ENCODE measurements at places on chromosomes 3 and 15. TPM values are rescaled to one million over a fixed set of nuclear protein-coding genes. Genes with fewer than 3 reads are reported as not detected.

DNA sequence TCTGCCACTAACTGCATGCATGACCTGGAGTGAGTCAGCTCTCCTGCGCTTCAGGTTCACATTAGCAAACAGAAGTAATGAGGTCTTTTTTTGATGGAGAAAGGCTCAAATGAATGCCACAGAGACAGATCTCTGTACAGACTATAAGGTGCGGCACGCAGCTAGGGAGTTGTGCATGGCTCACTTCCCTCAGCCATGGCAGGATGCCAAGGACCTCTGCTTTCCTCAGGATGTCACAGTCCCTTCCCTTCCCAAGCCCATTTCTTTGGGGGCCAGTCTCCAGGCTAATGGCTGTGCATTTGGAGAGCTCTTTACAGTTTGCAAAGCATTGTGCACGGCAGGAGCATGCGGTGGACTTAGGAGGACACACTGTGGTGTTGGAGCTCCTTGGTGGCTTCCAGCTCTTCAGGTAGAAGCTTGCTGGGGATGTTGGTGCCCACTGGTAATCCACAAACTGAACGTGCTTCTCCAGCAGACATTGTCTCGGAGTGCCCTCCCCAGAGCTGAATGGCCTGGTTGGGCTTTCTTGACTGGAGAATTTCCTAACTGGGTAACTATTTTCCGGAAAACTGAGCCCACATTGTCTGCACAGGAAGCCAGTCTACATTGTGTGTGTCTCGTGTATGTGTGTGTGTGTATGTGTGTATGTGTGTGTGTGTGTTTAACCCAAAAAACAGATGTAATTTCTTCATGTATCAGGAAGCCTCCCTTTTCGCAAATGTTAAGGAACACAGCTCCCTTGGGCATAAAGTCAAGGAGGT, 172.5 kb upstream of the TLE3 start:
- DNase-seq, result no peak
- no peaks in the 10 kb centered on the region for H3K36me3 ChIP-seq
- H3K27me3 ChIP-seq, result peaks cover 31% of the 10 kb centered on the region
- no peak overlapping the region for H3K27ac ChIP-seq

DNA sequence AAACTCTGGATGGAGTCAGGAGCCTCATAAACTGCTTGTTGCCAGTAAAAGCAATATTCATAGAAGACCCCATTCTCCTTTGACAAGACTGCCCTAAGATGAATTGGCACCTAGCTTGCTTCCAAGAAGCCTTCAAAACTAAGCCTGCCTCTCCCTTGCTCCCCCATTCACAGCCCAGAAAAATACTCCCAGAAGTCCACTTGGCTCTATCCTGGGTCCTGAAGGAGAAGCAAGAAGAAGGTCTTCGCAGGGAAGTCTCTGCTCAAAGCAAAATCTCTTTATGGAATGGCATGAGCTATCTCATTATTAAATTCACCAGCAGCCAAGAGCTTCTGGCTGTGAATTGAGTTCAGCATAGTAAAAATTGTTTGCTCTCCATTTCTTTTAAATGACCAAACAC, 230.2 kb upstream of the ARRDC4 start:
- H3K4me1 ChIP-seq, result no peaks in the 10 kb centered on the region
- H3K27ac ChIP-seq, result no peak overlapping the region
- no peaks in the 10 kb centered on the region for H3K36me3 ChIP-seq
- H3K4me3 ChIP-seq, result no peak overlapping the region
- no peak for DNase-seq

SLC22A14 gene
- not detected for total RNA-seq

DNA sequence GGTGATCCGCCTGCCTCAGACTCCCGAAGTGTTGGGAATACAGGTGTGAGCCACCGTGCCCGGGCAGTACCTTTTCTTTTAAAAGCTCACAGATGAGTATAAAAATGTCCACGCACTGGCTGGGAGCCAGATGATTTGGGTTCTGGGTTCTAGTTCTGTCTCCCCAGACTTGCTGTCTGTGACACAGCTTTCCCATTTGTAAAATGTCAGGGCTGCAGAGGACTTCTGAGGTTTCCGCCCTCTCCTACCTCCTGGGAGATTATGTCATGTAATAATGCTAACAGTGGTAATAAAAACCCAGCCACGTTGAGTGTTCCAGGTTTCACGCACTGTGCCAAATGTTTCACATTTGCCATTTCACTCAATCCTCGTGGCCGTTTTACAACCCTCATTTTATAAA, 1.3 kb upstream of the PPP4R2 start:
- H3K27me3 ChIP-seq, result no peaks in the 10 kb centered on the region
- peaks cover 25% of the 10 kb centered on the region for H3K36me3 ChIP-seq
- no peak overlapping the region for H3K4me3 ChIP-seq

- no peak for DNase-seq
- H3K27me3 ChIP-seq, result no peaks in the 10 kb centered on the region
- no peaks in the 10 kb centered on the region for H3K36me3 ChIP-seq
- H3K4me1 ChIP-seq, result peaks cover 16% of the 10 kb centered on the region
- H3K4me3 ChIP-seq, result no peak overlapping the region
- H3K27ac ChIP-seq, result no peak overlapping the region
These were observed 47.1 kb downstream of the FLNB start for GRCh38 chr3:58055314-58055713.

DNAH12 gene
- total RNA-seq, result 0.05 TPM

DNA sequence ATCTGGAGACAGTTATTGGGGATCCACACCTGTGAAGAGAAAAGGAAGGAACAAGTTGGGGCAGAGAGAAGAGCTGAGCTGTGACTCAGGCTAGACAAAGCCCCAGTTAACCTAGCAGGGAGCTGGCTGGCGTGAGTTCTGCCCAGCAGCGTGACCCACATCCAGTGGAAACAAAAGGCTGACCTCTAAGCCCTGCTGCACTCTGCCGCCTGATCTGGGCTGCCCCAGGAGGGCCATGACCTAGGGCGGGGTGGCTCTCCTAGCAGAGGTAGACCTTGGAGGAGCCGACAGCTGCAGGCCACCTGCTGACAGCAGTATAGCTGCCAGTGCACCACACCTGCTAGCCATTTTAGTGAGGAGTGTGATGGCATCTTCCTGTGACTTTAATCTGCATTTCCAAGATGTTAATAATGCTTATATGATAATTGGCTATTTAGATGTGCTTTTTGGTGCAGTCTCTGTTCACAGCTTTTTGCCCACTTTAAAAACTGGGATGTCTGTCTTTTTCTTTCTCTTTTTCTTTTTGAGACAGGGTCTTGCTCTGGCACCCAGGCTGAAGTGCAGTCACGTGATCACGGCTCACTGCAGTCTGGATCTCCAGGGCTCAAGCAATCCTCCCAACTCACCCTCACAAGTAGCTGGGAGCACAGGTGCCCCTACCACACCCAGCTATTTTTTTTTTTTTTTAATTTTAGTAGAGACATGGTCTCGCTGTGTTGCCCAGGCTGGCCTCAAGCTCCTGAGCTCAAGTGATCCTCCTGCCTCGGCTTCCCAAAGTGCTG, 78.1 kb downstream of the LSM3 start:
- no peak for DNase-seq
- H3K27ac ChIP-seq, result no peak overlapping the region
- no peaks in the 10 kb centered on the region for H3K4me1 ChIP-seq
- H3K4me3 ChIP-seq, result no peak overlapping the region
- no peaks in the 10 kb centered on the region for H3K36me3 ChIP-seq

GRCh38 chr3:184261854-184262763, 756 bp upstream of the CAMK2N2 start:
- DNase-seq, result no peak
- peaks cover 42% of the 10 kb centered on the region for H3K27me3 ChIP-seq
- peak overlapping the region; percentile 77 for H3K4me3 ChIP-seq
- no peak overlapping the region for H3K27ac ChIP-seq

GRCh38 chr15:80694611-80695098, 455 bp upstream of the ABHD17C start:
- H3K36me3 ChIP-seq, result no peaks in the 10 kb centered on the region
- peaks cover 20% of the 10 kb centered on the region for H3K4me1 ChIP-seq
- peaks cover 31% of the 10 kb centered on the region for H3K27me3 ChIP-seq
- peak overlapping the region; percentile 77 for H3K4me3 ChIP-seq
- peak overlapping the region; percentile 12 for H3K27ac ChIP-seq
- DNase-seq, result peak; percentile 38

ZNF501 gene
- total RNA-seq, result 2.0 TPM

GRCh38 chr3:184040010-184040409, 8.5 kb downstream of the HTR3D start:
- no peak for DNase-seq
- H3K27me3 ChIP-seq, result peaks cover 7% of the 10 kb centered on the region
- H3K4me1 ChIP-seq, result no peaks in the 10 kb centered on the region

DNA sequence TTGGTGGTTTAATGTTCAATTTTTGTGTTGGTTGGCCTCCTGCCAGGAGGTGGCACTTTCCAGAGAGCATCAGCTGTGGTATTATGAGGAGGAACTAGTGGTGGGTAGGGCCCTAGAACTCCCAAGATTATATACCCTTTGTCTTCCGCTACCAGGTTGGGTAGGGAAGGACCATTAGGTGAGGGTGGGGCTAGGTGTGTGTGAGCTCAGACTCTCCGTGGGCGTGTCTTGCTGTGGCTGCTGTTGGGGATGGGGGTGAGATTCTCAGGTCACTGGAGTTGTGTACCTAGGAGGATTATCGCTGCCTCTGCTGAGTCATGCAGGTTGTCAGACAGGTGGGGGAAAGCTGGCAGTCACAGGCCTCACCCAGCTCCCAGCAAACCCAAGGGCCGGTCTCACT, 187.1 kb downstream of the DPH6 start:
- H3K4me1 ChIP-seq, result no peaks in the 10 kb centered on the region
- H3K27me3 ChIP-seq, result no peaks in the 10 kb centered on the region
- H3K27ac ChIP-seq, result no peak overlapping the region
- no peak overlapping the region for H3K4me3 ChIP-seq
- H3K36me3 ChIP-seq, result no peaks in the 10 kb centered on the region
- DNase-seq, result no peak

P2RY14 gene
- 1.4 TPM for total RNA-seq

GRCh38 chr3:174125267-174125824, 727.8 kb downstream of the NLGN1 start:
- no peak overlapping the region for H3K27ac ChIP-seq
- no peak for DNase-seq
- no peaks in the 10 kb centered on the region for H3K4me1 ChIP-seq
- H3K27me3 ChIP-seq, result no peaks in the 10 kb centered on the region

GRCh38 chr15:70109531-70109930, 11.8 kb upstream of the TLE3 start:
- H3K4me3 ChIP-seq, result no peak overlapping the region
- DNase-seq, result no peak
- no peaks in the 10 kb centered on the region for H3K4me1 ChIP-seq

- H3K27ac ChIP-seq, result no peak overlapping the region
- no peaks in the 10 kb centered on the region for H3K4me1 ChIP-seq
- no peak overlapping the region for H3K4me3 ChIP-seq
These were observed 214.3 kb downstream of the OXSM start for GRCh38 chr3:26004172-26004571.

CADM2 gene
- total RNA-seq, result not detected

GRCh38 chr3:136909187-136909586, 47.2 kb downstream of the NCK1 start:
- H3K27me3 ChIP-seq, result no peaks in the 10 kb centered on the region
- H3K27ac ChIP-seq, result no peak overlapping the region
- H3K4me3 ChIP-seq, result no peak overlapping the region
- no peak for DNase-seq

GRCh38 chr3:28903171-28903601, 377.7 kb upstream of the RBMS3 start:
- DNase-seq, result no peak
- no peak overlapping the region for H3K27ac ChIP-seq
- H3K4me3 ChIP-seq, result no peak overlapping the region
- H3K27me3 ChIP-seq, result no peaks in the 10 kb centered on the region
